ENCODE measurements at places on chromosomes 16 and 17.

GRCh38 chr17:82985973-82986372 lies 93.4 kb upstream of the METRNL start:
- DNase-seq: peak; percentile 15

DNA sequence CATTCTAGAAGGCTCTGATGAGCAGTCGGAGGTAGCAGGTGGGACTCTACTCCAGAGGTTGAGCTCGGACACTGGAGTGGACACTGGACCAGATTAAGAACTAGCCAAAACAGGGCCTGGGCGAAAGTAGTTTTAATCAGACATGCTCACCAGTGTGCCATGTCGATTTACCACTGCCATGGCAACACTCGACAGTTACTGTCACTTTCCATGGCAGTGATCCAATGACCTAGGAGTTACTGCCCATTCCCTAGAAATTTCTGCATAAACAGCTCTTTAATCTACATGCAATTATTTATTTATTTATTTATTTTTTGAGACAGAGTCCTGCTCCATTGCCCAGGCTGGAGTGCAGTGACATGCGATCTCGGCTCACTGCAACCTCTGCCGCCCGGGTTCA lies 7.2 kb upstream of the METTL9 start:
- no peak for DNase-seq

GRCh38 chr17:65035704-65036103 lies 20.8 kb downstream of the GNA13 start:
- DNase-seq: no peak

GRCh38 chr17:48523010-48523409 lies 7.8 kb downstream of the HOXB1 start:
- DNase-seq: no peak

DNA sequence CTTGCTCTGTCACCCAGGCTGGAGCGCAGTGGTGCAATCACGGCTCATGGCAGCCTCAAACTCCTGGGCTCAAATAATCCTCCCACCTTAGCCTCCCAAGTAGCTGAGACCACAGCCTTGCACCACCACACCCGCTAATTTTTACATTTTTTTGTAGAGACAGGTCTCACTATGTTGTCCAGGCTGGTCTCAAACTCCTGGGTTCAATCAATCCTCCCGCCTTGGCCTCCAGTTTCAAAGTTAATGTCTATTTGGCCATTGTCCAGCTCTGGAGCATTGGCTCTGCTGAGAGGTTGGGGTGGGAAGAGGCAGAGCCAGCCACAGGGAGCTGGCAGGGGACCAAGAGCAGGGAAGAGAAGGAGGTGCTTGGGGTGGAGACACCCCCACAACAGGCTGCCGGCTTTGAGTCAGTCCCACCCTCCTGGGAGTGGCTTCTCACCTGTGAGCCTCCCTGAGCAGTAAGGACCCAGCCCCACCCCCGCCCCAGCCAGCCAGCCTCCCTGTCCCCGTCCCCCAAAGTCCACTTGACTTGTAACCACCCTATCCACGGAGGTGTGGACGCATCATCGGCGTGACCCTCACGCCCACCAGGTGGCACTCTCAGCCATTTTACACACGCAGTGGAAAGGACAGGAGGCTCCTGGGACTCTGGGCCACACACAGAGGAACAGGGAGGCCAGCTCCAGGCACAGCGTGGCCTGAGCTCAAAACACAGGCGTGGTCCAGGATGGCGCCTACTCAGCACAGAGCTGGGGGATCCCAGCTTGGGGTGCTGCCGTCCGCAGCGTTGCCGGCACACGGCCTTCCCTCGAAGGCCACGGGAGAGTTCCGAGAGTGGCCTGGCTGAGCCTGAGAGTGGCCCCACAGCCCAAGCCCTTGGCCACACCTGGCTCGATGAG lies 22.8 kb upstream of the PVALEF start:
- DNase-seq: peak; percentile 90

GRCh38 chr17:17785407-17785806 lies 51.4 kb downstream of the SREBF1 start:
- no peak for DNase-seq

DNA sequence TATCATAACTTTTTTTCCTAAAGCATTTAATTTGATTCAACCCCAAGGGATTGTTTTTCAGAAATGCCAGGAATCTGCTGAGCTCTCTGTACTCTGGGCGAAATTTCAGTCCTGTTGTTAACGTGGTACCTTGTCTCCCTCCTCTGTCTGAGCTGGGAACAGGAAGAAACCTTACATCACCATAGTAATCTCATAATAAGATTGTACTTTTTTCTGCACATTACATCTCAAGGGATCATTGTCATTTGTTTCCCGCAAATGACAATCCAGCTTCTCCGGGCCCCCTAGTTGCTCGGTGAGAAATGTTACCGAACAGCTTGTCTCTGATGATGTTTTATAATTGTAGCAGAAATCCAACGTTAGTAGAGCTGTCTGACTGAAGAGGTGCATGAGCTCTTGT lies 152.7 kb upstream of the ERCC4 start:
- DNase-seq: no peak

GRCh38 chr17:10635290-10635689 lies 21.8 kb downstream of the MYH3 start:
- DNase-seq: no peak

GRCh38 chr16:70800311-70800710 lies 647 bp downstream of the VAC14 start:
- no peak for DNase-seq

- DNase-seq: no peak
These were observed 2.0 kb upstream of the TSPOAP1 start for GRCh38 chr17:58330538-58330996.

DNA sequence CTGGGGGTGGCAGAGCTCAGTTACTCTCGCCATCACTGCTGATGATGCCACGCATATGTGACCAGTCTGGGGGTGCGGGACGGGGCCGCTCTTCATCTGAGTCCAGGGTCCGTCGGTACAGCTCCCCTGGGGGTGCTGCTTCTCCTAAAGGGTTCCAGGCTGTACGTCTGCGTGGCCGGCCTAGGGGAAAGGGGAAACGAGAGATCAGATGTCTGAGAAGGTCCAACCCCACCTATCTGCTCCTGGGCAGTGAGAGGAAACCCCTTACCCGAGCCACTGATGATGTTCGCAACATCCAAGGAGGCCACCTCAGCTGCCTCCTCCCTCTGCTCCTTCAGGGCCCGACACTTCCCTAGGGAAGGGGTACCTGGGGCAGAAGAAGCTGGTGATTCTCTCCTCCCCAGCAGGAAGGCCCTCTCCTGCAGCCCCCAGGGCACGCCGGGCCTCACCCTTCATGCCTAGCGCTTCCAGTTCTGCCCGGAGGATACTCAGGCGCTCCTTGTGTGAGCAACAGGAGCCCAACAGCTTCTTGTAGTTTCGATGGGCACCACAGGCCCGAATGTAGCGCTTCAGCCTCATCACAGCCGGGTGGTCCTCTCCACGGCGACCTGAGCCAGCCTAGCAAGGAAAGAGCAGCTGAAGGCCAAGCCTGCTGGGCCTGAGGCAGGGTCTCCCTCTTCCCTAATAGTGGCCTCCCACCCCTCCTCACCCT lies 2.1 kb downstream of the HIRIP3 start:
- DNase-seq: no peak

- DNase-seq: peak; percentile 89
These were observed 43.2 kb upstream of the MRPS23 start for GRCh38 chr17:57892820-57893595.

DNA sequence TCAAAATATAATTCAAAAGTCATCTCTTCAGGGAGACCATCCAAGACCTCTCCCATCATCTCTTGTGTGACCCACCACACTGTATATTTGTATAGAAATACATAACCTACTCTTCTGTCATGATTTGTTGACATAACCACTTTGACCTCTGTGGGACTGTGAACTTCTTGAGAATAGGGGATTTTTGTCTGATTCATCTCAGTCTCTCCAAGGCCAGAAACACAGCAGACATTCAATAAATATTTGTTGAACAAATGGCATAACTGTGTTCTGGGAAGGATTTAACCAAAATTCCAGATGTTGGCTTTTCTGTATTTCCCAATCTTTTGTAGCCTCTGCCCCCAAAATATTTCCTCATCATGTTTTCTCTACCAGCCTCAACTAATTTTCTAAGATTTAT lies 169.7 kb downstream of the CDH11 start:
- no peak for DNase-seq

GRCh38 chr17:56939869-56940484 lies 20.9 kb downstream of the COIL start:
- DNase-seq: no peak

DNA sequence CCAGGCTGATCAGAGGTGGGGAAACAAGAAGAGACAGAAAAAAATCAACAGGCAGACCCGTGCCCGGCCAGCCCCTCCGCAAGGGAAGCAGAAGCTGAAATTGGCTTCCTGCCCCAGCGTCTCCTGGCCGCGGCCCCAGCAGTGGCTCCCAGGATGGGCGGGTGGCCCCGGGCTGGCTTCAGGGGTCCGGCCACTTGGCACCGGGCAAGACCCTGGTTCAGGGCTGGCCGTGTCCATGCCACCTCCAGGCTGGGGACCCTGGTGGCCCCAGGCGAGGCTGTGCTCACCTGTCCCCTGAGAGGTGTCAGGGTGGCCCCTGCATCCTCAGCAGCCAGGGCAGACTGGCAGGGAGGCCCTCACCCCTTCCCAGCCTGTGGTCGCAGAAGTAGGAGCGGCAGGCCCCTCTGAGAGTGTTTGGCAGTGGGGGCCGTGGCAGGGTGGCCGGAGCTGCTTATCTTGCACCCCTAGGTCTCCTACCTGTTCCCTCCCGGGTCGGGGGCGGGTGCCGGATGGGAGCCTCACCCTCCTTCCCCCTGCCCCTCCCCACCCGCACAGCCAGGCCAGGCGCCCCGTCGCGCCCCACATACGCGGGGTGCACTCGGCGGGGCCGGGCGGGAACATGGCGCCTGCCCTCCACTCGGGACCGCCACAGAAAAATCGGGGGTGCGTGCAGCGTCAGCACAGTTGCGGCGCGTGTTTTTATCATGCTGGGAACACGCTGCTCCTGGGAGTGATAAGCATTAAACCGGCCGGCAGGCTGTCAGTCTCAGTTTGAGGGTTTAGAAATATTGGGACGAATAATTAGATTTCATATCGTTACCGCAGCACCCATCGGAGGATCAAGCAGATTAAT lies 46.7 kb upstream of the ZC3H18 start:
- no peak for DNase-seq

- DNase-seq: no peak
These were observed 103.6 kb downstream of the PRKCA start for GRCh38 chr17:66405836-66406677.

Measured in testis (tissue), 5 donors.